Placental epithelial cell (primary cell): ENCODE measurements at places on chromosomes 13 and 19. TPM values are rescaled to one million over a fixed set of nuclear protein-coding genes. Genes with fewer than 3 reads are reported as not detected.

The PALM3 gene
- total RNA-seq: 0.39 and 0.43 TPM in 2 replicates

The KIR2DL4 gene
- not detected in 2 replicates for total RNA-seq

The ZNF471 gene
- total RNA-seq: 4.4 and 6.7 TPM in 2 replicates

The APC2 gene
- 0.22 and 0.39 TPM in 2 replicates for total RNA-seq

The PDX1 gene
- total RNA-seq: not detected in 2 replicates

The GPR4 gene
- total RNA-seq: not detected in 2 replicates

The ZNF714 gene
- total RNA-seq: 11.8 and 24.1 TPM in 2 replicates

The FGF22 gene
- 0.33 and 0.39 TPM in 2 replicates for total RNA-seq

The CLIP3 gene
- total RNA-seq: 6.3 and 13.0 TPM in 2 replicates

The EMP3 gene
- 73.0 and 115 TPM in 2 replicates for total RNA-seq

The TEAD2 gene
- 5.1 and 18.8 TPM in 2 replicates for total RNA-seq

The KCNN4 gene
- 85.2 and 95.4 TPM in 2 replicates for total RNA-seq

The RAD23A gene
- 61.2 and 89.9 TPM in 2 replicates for total RNA-seq

The SULT2A1 gene
- total RNA-seq: not detected in 2 replicates

The GTF3A gene
- total RNA-seq: 42.4 and 115 TPM in 2 replicates

The FAM83E gene
- total RNA-seq: 0.43 and 1.2 TPM in 2 replicates

The HNRNPL gene
- 179 and 332 TPM in 2 replicates for total RNA-seq

The PABPC3 gene
- total RNA-seq: under 0.01 and 0.22 TPM in 2 replicates

The PSPN gene
- total RNA-seq: 1.2 and 1.4 TPM in 2 replicates

The CKM gene
- not detected in 2 replicates for total RNA-seq

The TMEM255B gene
- under 0.01 and 0.65 TPM in 2 replicates for total RNA-seq

The ODAD3 gene
- total RNA-seq: under 0.01 TPM in 1 of 2 replicates, not detected in the other

The PLA2G4C gene
- 1.2 TPM in 2 replicates for total RNA-seq

The NKPD1 gene
- 2.9 and 5.9 TPM in 2 replicates for total RNA-seq

The FFAR2 gene
- not detected in 2 replicates for total RNA-seq

The SHISA2 gene
- total RNA-seq: 16.6 and 25.1 TPM in 2 replicates

The ZNF724 gene
- total RNA-seq: 7.3 and 8.2 TPM in 2 replicates

The RUBCNL gene
- not detected in 2 replicates for total RNA-seq

The CGB5 gene
- total RNA-seq: 0.39 TPM in 1 of 2 replicates, not detected in the other

The RYR1 gene
- total RNA-seq: under 0.01 and 0.11 TPM in 2 replicates

The FIZ1 gene
- 5.1 and 8.9 TPM in 2 replicates for total RNA-seq

The TYROBP gene
- not detected in 2 replicates for total RNA-seq

The NOTCH3 gene
- total RNA-seq: 0.43 and 1.6 TPM in 2 replicates

The TIMM44 gene
- 31.4 and 32.9 TPM in 2 replicates for total RNA-seq

The KIR2DL1 gene
- total RNA-seq: not detected in 2 replicates

The CEACAM16 gene
- total RNA-seq: not detected in 2 replicates

The ZNF506 gene
- total RNA-seq: 22.4 and 23.3 TPM in 2 replicates

The TLE2 gene
- total RNA-seq: 0.11 and 3.1 TPM in 2 replicates

The BCL3 gene
- total RNA-seq: 3.1 TPM in 2 replicates

The ZNF221 gene
- total RNA-seq: 7.0 and 7.9 TPM in 2 replicates

The FPR2 gene
- not detected in 2 replicates for total RNA-seq

The TMEM145 gene
- not detected in 2 replicates for total RNA-seq

The NCAN gene
- total RNA-seq: under 0.01 TPM in 1 of 2 replicates, not detected in the other

The NLRP5 gene
- not detected in 2 replicates for total RNA-seq

The CAB39L gene
- total RNA-seq: 8.5 and 14.5 TPM in 2 replicates

The SMG9 gene
- 17.5 and 27.1 TPM in 2 replicates for total RNA-seq

The BIVM gene
- total RNA-seq: 19.6 and 24.7 TPM in 2 replicates

The SKA3 gene
- total RNA-seq: 13.7 and 18.2 TPM in 2 replicates

The PODNL1 gene
- total RNA-seq: 0.39 and 0.43 TPM in 2 replicates

The SULT2B1 gene
- total RNA-seq: 0.54 and 0.79 TPM in 2 replicates

The DLL3 gene
- total RNA-seq: under 0.01 TPM in 1 of 2 replicates, not detected in the other

The SGCG gene
- 0.87 and 5.1 TPM in 2 replicates for total RNA-seq
